ENCODE measurements at places on chromosomes 7 and 10.
A peak's percentile ranks its signal among the peaks of the same experiment; 100 is the strongest.

- DNase-seq: no peak
Observed at GRCh38 chr7:18521945-18522566, 26.5 kb downstream of the HDAC9 start.

GRCh38 chr10:5752301-5752871 is 60.8 kb downstream of the GDI2 start:
- peak; percentile 70 for DNase-seq

GRCh38 chr10:6863381-6863780 is 283.3 kb upstream of the PRKCQ start:
- DNase-seq: no peak

- DNase-seq: no peak
Observed at GRCh38 chr7:142752376-142753225, 3.3 kb downstream of the PRSS1 start.

GRCh38 chr10:5774987-5775620 is 38.1 kb downstream of the GDI2 start:
- no peak for DNase-seq

GRCh38 chr7:2539031-2539911 is 16.1 kb downstream of the BRAT1 start:
- no peak for DNase-seq

GRCh38 chr7:107128217-107128616 is 40.6 kb upstream of the HBP1 start:
- no peak for DNase-seq

GRCh38 chr7:100432621-100433275 is 3.1 kb downstream of the MEPCE start:
- DNase-seq: no peak

GRCh38 chr10:3548702-3549101 is 236.3 kb downstream of the KLF6 start:
- no peak for DNase-seq

DNA sequence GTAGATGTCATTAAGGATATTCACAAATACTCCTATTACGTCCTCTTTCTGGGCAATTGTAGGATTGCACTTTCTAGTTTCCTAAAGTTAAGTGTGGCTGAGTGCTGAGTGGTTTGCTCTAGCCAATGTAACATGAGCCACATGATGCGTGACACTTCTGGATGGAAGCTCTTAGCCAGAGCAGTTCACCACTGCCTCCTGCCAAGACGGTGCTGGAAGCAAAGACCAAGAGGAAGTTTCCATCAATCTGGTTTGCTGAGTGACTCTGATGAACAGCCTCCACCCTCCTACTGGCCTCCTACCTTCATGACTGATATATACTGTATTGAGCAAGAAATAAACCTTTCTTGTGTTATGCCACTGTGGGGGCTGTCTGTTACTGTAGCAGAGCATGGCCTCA is 318.1 kb downstream of the KCNMA1 start:
- no peak for DNase-seq

DNA sequence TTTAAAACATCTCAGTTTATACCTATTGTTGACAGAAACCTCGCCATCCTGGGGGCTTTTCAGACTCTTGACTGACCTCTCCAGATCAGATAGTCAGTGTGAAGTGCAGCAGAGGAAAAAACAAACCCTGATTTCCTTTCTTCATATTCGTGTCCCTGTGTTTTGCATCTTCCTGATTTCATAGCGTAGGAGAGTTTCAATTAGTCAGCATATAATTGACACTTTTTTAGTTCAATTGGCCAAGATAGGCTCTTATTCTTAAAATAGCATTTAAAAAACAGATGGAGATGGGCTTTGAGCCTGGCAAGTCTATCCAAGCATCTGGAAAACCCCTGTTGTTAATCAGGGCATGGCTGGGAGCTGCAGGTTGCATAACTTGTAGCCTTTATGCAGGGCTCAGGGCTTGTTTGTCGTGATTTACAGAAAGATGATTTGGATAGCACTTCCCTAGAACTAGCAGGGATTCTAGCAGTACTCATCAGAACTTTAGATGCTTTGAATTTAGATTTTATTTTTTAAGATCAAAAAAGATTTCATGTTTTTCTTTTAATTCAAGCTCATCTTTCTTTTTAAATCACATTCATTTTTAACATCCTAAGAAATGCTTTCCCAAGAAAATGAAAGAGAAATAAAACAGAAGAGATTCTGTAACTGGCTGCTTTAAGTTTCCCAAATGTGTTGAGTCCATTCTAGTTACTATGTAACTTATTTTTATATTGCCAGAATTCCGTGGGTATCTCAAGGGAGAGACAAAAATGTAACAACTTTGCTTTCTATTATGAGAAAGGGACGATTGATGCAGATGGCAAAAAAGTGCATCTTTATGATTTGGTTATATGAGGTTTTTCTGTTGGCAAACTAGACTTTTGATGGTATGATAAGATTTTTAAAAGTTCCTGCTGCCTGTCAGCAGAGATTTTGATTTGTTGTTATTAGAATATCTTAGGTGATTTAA is 270.8 kb upstream of the FZD8 start:
- no peak for DNase-seq

DNA sequence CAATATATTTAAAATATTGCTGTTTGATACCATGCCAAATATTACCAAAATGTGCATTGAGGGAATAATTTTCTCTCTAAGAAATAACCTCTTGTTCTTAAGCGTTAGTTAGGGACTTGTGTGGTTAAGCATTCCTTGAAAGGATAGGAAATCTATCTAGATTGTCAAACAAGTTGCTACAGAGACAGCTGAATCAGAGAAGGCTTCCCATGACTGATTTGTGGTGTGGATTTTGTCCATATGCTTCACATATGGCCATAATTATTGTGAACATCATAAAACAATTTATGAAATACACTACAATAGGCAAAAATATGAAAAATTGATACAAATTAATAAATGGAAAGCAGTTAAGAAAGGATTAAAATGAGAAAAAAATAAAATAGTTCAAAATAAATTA is 96.3 kb downstream of the GNAT3 start:
- DNase-seq: peak; percentile 17

GRCh38 chr7:73437621-73438416 is 4.2 kb downstream of the FZD9 start:
- no peak for DNase-seq

DNA sequence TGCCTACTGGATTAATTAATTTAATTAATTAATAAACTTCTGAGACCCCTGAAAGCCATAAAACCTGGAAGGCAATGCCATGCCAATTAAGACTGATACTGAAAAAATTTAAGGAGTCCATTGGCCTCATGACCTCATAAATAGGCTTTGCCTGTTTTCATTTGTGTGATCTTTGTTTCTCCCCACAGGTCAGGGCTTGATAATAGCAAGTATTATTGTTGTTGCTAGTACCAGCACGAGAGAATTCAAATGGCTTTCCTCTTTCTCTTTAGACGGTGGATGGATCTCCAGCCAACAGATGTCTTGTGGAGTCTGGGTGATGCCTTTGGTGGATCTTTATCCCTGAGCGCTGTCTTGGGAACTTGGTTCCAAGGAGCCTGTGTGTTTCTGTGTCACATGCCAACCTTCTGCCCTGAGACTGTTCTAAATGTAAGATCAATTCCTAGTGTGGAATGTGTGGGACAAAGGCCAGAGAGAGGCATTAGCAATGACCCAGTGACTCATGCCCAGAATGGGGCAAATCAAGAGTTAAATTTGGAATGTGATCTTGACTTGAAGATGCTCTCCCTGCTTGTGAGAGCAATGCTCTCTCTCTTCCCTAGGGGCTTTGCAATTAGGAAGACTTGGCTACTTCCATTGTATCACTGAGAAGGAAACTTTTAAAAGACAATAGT is 17.7 kb downstream of the ACSM6 start:
- DNase-seq: no peak

- peak; percentile 84 for DNase-seq
Observed at GRCh38 chr7:103447073-103447960, 1.3 kb upstream of the SLC26A5 start.

DNA sequence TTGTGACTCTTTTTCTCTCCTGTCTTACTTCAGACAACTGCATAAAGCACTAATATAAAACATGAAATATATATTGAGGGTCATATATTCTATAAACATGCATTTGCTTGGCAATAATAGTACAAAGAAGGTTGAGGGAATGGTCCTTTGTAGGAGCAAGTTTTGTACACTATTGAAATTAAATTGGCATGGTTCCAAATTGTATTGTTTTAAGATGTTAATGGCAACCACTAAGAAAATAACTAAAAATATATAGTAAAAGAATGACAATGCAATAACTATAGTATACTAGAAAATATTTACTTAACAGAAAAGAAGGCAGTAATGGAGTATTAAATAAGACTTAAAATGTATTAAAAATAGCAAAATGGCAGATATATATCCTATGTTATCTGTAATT is 33.7 kb upstream of the KAT6B start:
- DNase-seq: no peak

DNA sequence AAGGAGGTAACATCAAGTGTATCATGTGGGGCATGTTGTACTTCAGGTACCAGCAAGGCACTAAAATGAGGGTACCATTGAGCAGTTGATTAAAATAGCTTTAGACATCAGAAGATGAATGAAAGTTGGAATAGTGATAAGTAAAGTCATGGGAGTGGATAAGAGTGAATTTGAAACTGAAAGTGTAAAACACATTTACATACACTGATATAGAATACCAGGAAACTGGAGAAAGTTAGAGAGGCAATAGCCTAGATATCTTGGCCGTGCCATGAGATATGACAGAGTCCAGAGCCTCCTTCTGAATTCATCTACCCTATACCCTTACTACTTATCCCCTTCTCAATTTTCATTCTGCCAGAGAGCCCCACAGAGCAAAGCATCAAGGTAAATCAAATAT is 76.6 kb downstream of the GRM3 start:
- no peak for DNase-seq

GRCh38 chr10:132363921-132364593 is 32.1 kb downstream of the LRRC27 start:
- peak; percentile 55 for DNase-seq

GRCh38 chr7:29900745-29901144 is 88.9 kb downstream of the SCRN1 start:
- DNase-seq: no peak

GRCh38 chr10:103814105-103814504 is 41.3 kb downstream of the SH3PXD2A start:
- no peak for DNase-seq

GRCh38 chr10:77602913-77603533 is 34.6 kb downstream of the KCNMA1 start:
- DNase-seq: peak; percentile 40

GRCh38 chr7:122849957-122850328 is 36.3 kb downstream of the CADPS2 start:
- no peak for DNase-seq

GRCh38 chr7:137169282-137169698 is 174.2 kb downstream of the PTN start:
- peak; percentile 88 for DNase-seq

GRCh38 chr7:28096713-28097112 is 83.9 kb downstream of the JAZF1 start:
- peak; percentile 85 for DNase-seq

GRCh38 chr10:51073453-51074237 is 642 bp upstream of the PRKG1 start:
- DNase-seq: peak; percentile 81
